ENCODE measurements at places on chromosomes 5 and 9.

GRCh38 chr9:92664394-92665152, 5.4 kb downstream of the IPPK start:
- no peak for DNase-seq

- no peak for DNase-seq
These were observed 153.7 kb upstream of the EGFLAM start for GRCh38 chr5:38104497-38105230.

GRCh38 chr9:89508951-89509615, 11.2 kb upstream of the SEMA4D start:
- DNase-seq: peak; percentile 21

GRCh38 chr5:66138637-66139317, 5.3 kb upstream of the SREK1 start:
- DNase-seq: no peak

DNA sequence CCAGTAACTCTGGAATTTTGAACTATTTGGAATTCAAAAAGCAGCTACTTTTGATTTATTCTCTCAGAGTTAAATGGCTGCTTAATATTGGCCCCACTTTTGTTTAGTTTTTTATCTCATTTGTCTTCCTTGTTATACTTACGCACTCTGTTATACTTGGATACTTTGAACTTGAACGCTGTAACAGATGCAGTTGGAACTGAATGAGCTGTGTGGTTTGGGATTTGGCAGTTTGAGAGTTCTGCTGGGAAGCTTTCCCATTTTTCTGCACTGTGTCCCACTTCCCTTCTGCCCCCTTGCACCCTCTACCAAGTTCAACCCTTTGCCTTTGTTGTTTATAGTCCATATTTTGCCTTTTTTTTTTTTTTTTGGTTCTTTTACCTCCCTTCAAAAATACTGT, 3.8 kb downstream of the RHOBTB3 start:
- DNase-seq: no peak

DNA sequence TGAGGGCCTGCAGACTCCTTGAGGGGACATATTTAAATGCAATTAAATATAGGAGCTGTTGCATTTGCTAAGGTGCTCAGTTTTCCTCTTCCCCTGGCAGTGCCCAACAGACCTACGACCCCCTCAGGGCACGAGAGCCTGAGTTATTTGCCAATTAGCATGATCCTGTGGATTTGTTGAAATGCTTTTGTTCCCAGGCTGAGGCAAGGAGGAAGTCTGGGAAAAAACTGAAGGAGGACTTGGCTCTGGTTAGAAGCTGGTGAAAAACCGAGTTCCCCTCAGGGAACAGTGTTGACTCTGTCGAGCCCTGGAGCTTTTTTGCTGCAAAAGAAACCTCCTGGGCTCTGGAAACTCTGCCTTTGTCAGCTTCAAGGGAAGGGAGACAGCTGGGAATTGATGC, 103.6 kb upstream of the SHB start:
- no peak for DNase-seq

- no peak for DNase-seq
These were observed 88.0 kb downstream of the SEMA6A start for GRCh38 chr5:116486588-116486987.

GRCh38 chr5:60551829-60552228, 148.1 kb downstream of the DEPDC1B start:
- DNase-seq: no peak

DNA sequence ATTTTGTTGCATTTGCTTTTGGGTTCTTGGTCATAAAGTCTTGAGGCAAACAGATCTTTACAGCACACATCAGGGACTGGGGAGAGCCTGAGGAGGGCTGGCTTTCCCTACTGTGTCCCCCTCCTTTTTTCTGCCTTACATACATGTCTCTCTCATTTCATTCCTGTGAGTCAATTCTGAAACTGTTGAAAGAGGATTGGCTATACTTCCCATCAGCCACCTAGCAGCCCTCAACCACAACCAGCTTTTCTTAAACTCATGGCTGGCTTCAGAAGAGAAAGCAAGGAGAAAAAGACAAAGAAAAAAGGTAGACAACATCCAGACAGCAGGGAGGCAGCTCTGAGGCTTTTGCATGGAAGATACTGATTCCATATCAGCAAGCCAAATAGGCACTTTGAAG, 374.8 kb upstream of the KIF2A start:
- no peak for DNase-seq

- DNase-seq: no peak
These were observed 15.0 kb upstream of the TIFAB start for GRCh38 chr5:135467051-135467625.

DNA sequence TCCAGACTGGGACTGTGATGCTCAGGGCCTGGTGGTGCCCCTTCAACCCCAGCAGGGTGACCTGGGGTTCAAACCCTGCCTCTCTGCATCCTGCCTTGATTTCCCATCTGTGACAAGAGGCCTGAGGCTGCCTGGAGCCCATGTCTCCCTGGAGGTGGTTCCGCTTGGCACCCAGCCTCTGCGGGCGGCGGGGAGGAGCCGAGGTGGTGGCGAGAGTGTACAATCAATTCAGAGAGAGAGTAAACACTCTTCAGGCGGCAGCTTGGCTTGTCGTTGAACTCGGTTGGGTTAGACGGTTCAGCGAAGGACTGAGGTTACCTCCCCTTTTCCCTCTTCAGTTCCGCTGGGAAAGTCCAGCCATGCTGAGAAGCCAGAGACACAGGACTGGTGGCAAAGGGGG, 39.3 kb downstream of the NTNG2 start:
- DNase-seq: no peak

DNA sequence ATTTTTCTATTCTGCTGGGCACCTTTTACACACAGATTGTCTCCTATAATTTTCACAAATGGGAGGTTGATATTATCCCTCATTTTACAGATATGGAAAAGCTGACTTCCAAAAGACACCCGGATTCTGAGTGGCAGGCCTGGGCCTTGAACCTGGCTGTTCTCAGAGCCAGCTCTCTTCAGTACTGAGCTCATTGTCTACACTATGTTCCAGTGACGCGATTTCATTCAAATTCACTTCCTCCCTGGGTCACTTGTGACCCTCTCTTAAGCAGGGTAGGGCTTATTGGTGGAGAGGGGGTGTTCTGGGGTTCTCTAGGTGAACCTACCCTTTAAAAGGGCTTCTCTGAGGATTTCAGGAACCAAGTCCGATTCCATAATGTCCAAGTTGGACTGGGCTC, 70.2 kb downstream of the ANKRD33B start:
- DNase-seq: no peak

- DNase-seq: no peak
These were observed 538.9 kb downstream of the BNC2 start for GRCh38 chr9:16331527-16331926.

GRCh38 chr9:6355728-6356127, 27.6 kb downstream of the TPD52L3 start:
- no peak for DNase-seq

DNA sequence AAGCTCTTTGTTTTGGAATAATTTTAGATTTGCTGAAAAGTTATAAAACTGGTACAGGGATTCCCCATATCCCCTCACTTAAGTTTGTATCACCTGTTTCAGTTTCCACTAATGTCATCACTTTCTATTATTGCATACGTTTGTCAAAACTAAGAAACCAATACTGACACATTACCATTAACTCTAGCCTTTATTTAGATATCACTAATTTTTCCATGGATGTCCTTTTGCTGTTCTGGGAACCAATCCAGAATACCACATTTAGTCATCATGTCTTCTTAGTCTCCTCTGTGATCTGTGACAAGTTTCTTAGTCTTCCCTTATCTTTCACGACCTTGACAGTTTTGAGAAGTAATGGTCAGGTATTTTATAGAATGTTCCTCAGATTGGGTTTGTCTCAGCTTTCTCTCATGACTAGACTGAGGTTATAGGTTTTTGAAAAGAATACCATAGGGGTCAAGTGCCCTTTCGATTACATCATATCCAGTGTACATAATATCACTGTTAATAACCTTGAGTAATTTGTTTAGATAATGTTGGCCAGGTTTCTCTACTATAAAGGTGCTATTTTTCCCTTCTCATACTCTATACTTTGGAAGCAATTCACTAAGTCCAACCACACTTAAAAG, 51.9 kb upstream of the NMUR2 start:
- no peak for DNase-seq

- DNase-seq: no peak
These were observed 41.9 kb upstream of the UBTD2 start for GRCh38 chr5:172325452-172325851.

Data from LNCaP clone FGC (cell line).